ENCODE measurements at places on chromosomes 5 and 9.

DNA sequence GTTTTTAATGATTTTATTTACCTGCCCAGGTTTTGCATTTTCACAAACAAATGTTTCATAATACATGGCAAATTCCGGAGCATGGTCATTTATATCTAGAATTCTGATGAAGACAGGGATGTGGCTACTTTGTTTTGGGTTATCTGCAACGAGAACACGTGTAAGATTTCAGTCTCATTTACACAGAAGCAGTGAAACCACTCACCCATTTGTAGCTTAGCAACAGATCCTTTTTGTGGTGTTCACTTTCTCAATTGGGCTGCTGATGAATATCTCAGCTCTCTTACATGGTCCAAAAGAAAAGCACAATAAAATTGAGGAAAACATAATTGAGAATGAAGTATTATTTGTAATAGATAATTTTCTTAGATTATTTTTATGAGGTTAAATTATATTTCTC is 148.6 kb downstream of the CDH9 start:
- DNase-seq = no peak

DNA sequence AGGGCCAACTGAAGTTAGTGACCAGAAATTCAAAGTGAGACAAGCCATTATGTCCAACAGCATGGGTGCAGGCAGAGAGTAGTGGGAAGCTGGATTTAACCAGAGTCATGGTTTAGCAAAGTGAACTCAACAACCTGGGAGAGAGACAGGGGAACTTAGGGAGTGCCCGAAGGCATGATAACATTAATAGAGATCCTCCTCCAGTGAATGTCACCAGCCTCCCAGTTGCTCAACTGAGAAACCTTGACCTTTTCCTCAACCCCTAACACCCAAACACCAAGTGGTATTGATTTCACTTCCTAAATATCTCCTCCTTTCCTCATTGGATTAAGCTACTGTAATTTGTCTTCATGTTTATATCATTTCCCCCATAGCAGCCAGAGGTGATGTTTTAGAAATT is 42.6 kb downstream of the HMGCS1 start:
- DNase-seq = no peak

- no peak for DNase-seq
These were observed 166.0 kb downstream of the OLFM1 start for GRCh38 chr9:135253305-135254004.

- no peak for DNase-seq
These were observed 18.8 kb upstream of the RPL26L1 start for GRCh38 chr5:172940268-172941066.

DNA sequence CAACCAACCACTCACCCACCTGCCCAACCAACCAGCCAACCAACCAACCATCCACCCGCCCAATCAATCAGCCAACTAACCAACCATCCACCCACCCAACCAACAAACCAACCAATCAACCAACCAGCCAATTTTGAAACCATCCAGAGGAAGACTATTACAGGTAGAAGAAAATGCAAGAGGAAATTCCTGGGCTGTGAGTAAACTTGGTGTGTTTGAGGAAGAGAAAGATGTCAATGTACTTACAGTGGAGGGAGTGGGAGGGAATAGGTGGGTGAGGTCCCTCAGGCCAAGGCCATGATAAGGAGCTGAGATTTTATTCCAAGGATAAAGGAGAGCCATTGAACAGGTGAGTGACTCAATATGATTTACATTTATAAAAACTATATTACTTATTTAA is 30.4 kb downstream of the C9orf57 start:
- no peak for DNase-seq

DNA sequence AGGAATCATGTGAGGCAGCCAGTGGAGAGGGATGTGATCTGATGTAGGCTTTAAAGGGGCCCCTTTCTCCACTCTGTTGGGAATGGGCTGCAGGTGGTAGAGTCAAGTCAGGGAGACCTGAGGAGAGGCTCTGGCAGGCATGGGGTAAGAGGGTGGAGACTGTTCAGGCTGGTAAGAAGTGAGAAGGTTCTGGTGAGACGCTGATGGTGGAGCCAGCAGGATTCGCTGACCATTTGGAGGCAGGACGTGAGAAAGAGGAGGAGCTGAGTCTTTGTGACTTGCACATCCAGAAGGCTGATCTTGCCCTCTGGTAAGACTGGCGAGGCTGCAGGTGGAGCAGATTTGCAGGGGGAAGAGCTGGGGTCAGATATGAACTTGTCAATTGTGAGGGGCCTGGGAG is 248.0 kb downstream of the NSG2 start:
- DNase-seq = no peak

DNA sequence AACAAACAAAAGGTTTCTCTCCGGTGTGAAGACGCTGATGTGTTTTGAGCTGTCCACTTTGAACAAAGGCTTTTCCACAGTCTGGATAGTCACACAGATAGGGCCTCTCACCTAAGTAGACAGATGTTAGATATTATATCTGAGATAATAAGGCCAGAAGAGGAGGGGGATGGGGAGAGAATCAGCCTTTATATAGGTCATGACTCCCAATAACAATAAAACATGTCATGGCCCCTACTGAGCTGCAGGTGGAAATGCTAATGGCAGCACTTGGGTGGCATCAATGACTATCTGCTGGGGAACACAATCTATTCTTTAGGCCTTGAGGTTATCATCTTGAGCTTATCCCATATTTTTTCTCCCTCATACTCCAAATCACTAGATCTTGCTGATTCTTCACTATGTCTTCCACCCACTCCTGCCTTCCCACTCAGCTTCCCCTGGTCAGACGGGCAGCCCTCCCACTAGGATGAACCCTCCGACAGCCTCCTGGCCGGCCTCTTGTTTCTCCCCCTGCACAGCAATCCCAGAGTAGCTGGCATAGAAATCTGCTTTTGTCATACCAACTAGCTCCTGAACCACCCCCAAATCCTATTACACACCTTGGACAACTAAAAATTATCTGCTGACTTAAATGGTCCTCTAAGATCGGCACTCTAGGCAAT is 11.5 kb upstream of the SLC35D2 start:
- no peak for DNase-seq

DNA sequence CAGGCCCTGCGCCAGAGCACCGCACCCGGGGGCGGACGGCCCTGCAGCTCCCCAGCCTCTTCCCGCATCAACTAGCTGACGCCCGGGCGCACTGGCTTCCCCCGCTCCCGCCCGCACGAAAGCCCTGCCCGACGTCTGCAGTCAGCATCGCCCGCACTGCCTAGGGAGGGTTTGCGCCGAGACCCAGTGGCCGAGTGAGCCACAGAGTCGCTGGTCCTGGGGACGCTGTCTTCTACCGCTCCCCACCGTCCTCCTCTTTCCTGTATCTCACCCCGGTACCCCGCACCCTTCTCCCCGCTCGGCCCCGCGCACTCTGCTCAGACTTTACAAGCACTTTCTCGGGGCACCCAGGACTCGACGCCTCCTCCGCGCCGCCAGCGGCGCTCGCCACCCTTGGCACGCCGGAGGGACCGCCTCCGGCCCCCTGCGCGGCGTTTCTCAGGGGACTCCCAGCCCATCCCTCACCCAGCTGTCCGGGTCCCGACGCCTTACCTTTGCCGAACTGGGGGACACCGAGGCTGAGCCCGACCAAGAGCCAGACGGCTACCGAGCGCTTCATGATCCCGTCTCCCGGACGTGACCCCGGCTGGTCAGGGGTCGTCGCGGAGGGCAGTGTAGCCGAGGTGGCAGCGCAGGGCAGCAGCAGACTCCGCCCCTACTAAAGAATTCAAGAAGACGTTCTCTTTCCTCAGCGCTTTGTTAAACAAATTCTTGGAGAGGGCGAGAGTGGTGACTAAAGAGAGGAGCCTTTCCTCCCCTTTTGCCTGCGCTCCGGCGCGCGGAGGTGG is 670 bp downstream of the EDIL3 start:
- no peak for DNase-seq

DNA sequence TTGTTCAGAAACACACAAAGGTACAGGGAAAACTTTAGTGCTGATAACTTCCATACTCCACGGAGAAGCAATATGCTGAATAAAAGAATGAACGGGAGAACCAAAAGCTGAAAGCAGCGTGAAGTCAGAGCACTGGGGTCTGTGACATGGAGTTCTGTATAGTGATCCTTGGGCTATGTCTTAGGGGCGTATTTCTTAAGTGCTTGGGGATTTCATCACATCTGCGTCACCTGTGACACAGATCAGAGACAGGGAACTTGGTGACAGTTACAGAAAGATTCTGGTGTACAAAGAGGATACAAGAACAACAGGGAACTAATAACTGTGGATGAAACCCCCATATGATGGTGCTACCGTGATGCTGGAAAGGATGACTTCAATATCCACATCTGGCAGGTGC is 81.9 kb downstream of the MARCHF3 start:
- DNase-seq = no peak

GRCh38 chr9:137319739-137320551 is 17.9 kb upstream of the NRARP start:
- DNase-seq = peak; percentile 17

GRCh38 chr9:16312962-16313546 is 557.4 kb downstream of the BNC2 start:
- no peak for DNase-seq

GRCh38 chr9:112884101-112884500 is 6.6 kb downstream of the SLC46A2 start:
- DNase-seq = no peak

DNA sequence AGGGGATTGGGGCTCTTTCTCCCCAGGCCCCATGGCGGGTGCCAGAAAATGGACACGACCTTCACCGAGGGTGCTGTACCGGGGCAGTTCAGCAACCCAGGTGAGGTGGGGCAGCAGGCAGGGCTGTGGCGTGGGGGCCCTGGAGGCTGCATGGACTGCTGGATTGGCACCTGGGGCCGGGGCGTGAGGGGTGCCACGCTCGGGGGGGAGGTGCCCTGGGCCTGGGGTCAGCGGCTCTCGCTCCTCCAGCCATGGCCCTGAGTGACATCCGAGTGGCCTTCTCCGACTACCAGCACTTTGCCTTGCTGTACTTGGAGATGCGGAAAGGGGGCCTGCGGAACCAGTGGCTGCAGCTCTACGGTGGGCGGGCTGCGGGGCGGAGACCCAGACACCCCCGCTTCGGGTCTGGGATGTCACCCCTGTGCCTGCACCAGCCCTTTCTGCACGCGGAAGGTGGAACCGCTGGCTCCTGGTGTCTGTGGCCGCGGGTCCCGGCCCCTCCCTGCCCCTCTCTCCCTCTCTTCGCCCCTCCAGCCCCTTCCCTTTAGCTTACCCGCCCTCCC is 1.8 kb downstream of the LCNL1 start:
- no peak for DNase-seq

GRCh38 chr5:168315416-168316138 is 24.1 kb downstream of the WWC1 start:
- DNase-seq = no peak

- DNase-seq = no peak
These were observed 762 bp upstream of the ST6GALNAC4 start for GRCh38 chr9:127917603-127918002.

DNA sequence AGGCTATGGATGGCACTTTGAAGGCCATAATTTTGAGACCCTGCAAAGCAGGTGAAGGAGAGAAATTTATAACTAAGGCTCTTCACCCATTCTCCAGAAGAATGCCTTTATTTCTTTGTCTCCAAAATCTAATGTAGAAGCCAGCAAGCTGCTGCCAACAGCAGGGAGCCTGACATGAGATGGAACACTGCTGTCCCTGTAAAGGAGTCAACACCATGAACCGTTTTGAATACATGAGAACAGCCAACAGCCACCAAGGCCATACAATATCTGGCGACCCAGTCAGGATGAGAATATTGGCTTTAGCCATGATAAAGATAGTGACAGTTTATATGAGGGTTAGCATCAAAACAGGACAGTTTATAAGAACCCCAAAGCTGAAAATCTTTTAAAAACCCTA is 121.2 kb upstream of the LIFR start:
- no peak for DNase-seq

DNA sequence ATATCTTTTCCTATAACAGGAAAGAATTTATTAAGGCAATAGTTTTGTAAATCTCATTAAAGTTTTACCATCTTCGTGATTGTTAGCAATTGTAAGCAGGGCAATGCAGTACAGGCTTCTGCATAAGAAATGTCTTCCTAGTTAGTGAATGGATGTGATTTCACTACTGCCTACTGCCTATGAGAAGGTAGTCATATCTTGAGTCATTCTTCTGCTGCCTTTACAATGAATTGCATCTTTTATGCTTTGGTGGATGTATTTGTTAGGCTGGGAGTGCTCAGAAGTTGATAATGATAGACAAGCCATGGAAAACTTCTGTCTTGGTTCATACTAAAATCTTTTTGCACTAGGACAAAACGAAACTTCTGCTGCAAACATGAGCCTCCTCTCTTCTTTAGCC is 128.0 kb downstream of the ADAMTSL1 start:
- DNase-seq = no peak

GRCh38 chr9:1332156-1332555 is 282.0 kb downstream of the DMRT2 start:
- no peak for DNase-seq

GRCh38 chr5:4896328-4896727 is 243.8 kb upstream of the ADAMTS16 start:
- DNase-seq = no peak

DNA sequence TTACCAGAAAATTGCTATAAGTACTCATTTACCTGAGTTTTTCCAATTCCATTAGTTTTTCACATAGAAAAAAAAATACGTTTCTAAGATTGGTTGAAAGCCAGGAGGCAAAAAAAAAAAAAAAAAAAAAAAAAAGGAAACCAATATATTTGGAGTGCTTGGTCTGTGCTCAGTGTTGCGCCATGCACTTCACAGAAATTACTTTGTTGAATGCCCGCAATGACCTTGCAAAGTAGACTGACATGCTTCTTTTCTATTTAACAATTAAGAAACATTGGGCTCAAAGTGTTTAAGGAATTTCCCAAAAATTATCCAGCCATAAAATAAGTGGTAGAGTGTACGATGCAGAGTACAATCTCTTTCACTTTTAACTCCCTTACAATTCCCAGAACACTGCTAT is 65.2 kb upstream of the PAPPA start:
- DNase-seq = no peak

DNA sequence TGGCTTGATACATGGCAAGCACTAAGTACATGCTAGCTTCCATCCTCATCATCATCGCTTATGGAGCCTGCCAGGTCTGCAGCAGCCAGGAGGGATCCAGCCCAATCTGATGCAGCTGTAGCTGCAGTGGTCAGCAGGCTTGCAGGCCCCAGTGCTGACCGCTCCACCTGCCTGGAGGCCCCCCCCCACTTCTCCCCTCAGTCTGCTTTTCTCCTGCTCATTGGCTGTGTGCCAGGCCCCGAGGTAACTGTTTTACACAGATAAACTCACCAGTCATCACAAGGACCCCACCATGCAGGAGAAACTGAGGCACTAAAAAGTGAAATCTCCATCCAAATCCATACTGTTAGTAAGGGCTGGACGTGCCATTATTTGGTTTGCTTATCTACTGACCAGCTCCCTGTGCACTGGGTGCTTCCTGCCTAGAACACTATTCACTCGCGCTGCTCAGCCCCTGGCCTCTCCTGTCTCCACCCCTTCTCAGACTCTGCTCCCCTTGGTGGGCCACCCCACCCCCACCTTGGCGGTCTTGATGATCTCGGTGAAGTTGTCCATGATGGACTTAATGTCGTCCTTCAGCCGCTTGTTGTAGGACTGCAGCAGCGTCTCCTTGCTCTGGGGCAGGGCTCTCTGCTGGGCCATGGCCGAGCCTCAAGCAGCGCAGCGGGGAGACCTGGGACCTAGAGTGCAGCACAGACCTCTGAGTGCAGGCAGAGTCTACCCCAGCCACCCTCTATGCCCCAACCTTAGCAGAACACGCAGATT is 1.7 kb downstream of the MED22 start:
- no peak for DNase-seq

GRCh38 chr9:90855208-90855902 is 53.7 kb downstream of the SYK start:
- no peak for DNase-seq

Data from activated T-cell treated with anti-CD3 and anti-CD28 coated beads, Interleukin-2, amount 50 U/mL, for 48 hours (primary cell).